ENCODE measurements at places on chromosomes 6 and 20. TPM values are rescaled to one million over a fixed set of nuclear protein-coding genes. Genes with fewer than 3 reads are reported as not detected.
A peak's percentile ranks its signal among the peaks of the same experiment; 100 is the strongest.

The HUS1B gene
- total RNA-seq = 1.1 TPM

The GPLD1 gene
- 8.4 TPM for total RNA-seq

- peaks cover 15% of the 10 kb centered on the region for H3K36me3 ChIP-seq
- H3K27me3 ChIP-seq = no peaks in the 10 kb centered on the region
- peak within 1 kb of the TSS; percentile 85 for H3K27ac ChIP-seq
- DNase-seq = peak; percentile 91
- peak within 1 kb of the TSS; percentile 97 for H3K4me3 ChIP-seq
Observed at GRCh38 chr6:107957909-107958688, at the start of gene SEC63. SEC63 (minus strand) TSS chr6:107958208; CDS start chr6:107958009, 199 bp downstream.

GRCh38 chr20:50592282-50593004 is 82.3 kb downstream of the PTPN1 start:
- peaks cover 11% of the 10 kb centered on the region for H3K4me1 ChIP-seq
- H3K27me3 ChIP-seq = no peaks in the 10 kb centered on the region

DNA sequence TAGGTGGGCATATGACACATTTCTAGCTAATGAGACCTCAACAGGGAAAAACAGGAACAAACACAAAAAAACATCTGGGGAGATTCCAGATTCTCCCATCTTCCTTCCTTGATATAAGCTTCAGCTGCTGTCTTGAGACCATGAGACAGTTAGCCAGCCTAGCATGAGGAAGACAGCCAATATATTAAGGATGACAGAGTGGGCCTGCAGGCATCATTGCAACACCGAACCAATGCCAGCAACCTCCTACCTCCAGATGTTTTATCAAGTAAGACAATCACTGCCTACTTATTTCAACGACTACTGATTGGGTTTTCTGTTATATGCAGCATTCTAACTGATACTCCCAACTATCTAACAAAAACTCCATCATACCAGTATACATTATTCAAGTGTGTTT is 119.0 kb downstream of the ISM1 start:
- H3K27me3 ChIP-seq = no peaks in the 10 kb centered on the region
- no peak overlapping the region for H3K27ac ChIP-seq
- DNase-seq = no peak
- no peaks in the 10 kb centered on the region for H3K36me3 ChIP-seq
